Adrenal gland (tissue), 19 donors: ENCODE measurements at places on chromosomes 7 and 10. TPM values are rescaled to one million over a fixed set of nuclear protein-coding genes. Genes with fewer than 3 reads are reported as not detected.

ZNF107 gene
- 3.5 TPM for polyA plus RNA-seq

WEE2 gene
- polyA plus RNA-seq, result not detected

FAM180A gene
- 1.6 TPM for polyA plus RNA-seq

HTR5A gene
- polyA plus RNA-seq, result not detected

PDGFA gene
- polyA plus RNA-seq, result 20.8 TPM

SCIN gene
- 0.56 TPM for polyA plus RNA-seq

POT1 gene
- 28.4 TPM for polyA plus RNA-seq

ASIC3 gene
- polyA plus RNA-seq, result 10.0 TPM

FAM13C gene
- 21.4 TPM for polyA plus RNA-seq

HMX3 gene
- not detected for polyA plus RNA-seq

HECW1 gene
- polyA plus RNA-seq, result 0.02 TPM

PKD2L1 gene
- not detected for polyA plus RNA-seq

EN2 gene
- 0.07 TPM for polyA plus RNA-seq

TEX47 gene
- not detected for polyA plus RNA-seq

PRKAR2B gene
- polyA plus RNA-seq, result 212 TPM

TAS2R41 gene
- polyA plus RNA-seq, result not detected

CADPS2 gene
- polyA plus RNA-seq, result 14.7 TPM

CRTAC1 gene
- 0.09 TPM for polyA plus RNA-seq

TMEM140 gene
- 18.3 TPM for polyA plus RNA-seq

ICA1 gene
- 9.5 TPM for polyA plus RNA-seq

KLLN gene
- polyA plus RNA-seq, result 0.84 TPM
